ENCODE measurements at places on chromosomes 3 and 15.

DNA sequence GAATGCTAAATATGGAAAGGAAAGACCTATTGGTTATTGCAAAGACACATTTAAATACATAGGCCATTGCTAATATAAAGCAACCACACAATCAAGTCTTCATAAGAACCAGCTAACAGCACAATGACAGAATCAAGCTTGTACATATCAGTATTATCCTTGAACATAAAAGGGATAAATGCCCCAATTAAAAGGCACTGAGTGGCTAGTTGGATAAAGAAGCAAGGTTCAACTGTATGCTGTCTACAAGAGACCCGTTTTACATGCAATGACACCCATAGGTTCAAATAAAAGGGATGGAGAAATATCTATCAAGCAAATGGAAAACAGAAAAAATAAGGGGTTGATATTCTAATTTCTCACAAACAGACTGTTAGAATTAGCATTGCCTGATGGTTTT is 706.1 kb downstream of the EPHA3 start:
- no peak for DNase-seq

DNA sequence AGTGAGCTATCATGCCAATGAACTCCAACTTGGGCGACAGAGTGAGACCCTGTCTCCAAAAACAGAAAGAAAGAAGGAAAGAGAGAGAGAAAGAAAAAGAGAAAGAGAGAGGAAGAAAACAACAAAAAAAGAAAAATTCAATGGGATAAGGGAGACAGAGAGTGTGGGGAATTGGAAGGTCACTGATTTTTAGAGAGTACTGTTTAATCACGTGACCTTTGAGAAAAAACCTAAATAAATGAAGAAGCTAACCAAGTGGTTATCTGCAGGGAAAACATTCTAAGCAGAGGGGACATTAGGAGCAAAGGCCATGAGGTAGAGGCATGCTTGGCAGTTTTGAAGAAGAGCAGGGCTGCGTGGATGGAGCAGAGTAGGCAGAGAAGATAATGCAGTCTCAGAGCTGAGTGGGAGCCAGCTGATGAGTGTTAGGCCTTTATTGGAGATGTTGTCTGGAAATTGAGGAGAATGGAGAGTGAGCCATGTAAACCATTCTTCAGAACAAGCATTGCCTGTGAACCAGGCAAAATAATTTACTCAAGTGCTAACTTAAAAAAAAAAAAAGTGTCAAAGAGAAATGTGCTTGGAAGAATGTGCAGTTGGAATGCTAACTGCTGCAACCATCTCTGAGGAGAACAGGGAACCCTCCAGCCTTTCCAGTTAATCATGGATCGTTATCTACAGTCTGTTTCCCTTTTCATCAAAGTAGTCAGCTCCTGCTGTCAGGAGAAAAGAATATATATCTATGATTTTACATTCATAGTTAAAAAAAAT is 377.3 kb upstream of the SEMA6D start:
- DNase-seq: no peak

DNA sequence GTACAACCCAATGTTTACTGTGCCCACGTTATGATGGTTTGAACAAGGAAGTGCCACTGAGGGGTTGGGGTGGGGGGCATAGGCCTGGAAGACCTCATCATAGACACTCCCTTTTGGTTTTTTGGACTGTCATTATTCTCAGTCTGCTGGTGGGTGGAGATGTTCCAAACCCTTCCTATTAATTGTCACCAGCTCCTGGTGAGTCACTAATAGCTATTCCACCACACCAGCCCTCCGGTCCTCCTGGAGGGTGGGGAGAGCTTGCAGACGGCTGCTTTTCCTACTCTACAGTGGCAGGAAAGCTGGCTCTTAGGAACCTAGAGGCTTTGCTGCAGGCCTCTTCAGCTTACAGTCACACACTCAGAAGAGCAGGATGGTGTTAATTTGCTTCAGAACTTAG is 9.0 kb upstream of the COPG1 start:
- DNase-seq: no peak

DNA sequence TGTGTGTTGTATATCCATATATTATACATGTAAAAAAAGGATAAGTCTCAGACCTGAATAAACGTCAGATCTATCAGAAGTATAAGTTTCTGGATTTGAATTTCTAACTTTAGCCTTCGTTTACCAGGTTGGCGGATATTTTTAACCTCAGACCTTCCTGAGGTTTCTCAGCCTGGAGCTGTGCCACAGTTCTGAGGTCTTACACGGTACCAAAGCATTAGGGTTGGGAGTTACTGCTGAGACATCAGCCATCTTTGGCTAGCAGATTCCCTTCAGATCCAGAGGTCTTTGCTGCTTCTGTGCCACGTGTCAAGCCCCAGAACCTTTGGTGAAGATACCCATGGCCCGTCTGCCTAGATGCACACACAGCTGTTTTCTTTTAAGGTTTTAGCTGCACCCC is 84.7 kb downstream of the PPP2R3A start:
- no peak for DNase-seq

DNA sequence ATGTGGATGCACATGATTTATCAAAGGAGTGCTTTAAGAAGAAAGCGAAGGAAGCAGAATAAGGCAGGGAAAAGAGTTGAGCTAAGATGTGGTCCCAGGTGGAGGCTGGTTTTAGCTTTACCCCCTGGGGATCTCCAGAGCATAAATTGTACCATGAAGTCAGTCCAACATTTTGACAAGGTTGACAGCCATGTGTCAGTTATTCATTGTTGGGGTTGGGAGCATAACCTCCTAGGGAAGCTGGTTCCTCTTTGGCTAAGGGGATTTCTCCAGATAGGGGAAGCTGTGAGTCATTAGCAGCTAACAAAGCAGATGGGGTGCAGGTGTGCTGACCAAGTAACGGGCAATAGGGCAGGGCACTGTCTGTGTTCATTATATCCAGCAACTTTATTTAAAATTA is 123.7 kb upstream of the IGSF10 start:
- DNase-seq: no peak

GRCh38 chr3:173663696-173664111 is 266.2 kb downstream of the NLGN1 start:
- DNase-seq: no peak

- DNase-seq: no peak
These were observed 66.0 kb downstream of the MYO1E start for GRCh38 chr15:59306520-59307164.

GRCh38 chr15:84835661-84836337 is 18.6 kb downstream of the ALPK3 start:
- DNase-seq: no peak

DNA sequence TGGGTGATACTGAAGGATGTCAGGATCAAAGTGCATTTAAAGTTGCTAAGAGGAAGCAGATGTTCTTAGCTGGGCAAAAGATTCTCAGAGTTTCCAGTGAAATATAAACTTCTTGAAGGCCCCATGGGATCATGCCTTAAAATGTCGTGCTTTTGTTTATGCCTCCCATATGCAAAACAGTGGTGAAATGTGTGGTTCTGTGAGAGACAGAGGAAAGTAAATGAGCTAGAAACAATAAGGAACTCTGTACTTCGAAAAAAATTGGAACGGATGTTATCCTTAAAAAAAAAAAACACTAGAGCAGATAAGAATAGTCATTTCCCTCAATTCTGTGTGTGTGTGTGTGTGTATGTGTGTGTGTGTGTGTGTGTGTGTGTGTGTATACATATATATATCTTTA is 497.0 kb upstream of the TBL1XR1 start:
- no peak for DNase-seq

DNA sequence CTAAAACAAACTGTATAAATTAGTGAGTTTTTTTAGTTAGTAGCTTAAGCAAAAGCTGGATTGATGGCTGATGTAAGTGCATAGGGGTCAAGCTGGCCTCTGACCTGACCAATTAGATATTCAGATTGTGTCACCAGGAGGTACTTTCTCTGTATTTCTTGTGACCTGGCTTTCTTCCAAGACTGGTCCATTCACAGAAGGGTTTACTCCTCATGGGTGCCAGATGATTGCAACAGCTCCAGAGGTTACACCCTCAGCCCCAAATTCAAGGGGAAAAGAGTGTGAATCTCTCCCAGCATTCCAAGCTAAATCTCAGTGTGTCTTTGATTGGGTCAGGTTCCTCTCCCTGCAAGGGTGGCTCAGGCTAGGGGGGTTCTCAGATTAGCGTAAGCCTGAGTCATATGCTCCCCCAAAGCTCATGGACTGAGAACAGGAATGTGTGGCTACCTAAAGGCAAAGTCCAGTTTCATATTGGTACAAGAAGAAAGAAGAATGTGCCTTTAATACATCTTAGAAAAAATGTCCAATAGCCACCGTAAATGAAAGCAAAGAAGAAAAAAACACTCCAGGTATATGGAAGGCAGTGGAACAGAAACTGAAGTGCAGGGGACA is 16.5 kb downstream of the PML start:
- no peak for DNase-seq

GRCh38 chr15:42031198-42031915 is 10.5 kb upstream of the PLA2G4E start:
- DNase-seq: no peak

DNA sequence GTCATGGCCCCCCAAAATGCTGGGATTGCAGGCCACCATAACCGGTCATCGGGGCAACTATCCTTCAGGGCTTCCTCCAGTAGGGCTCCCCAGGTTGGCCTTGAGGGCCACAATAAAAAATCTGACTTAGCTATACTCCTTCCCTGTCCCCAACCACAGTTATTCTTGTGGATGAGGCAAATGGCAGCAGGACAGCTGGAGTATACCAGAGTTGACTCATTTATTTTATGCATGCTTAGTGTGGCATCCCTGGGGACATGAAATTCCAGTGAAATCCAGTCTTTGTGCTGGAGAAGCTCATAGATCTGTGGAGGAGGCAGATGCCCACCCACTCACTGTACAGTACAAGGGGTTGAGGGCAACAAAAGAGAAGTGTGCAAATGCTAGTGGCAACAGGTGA is 109.5 kb downstream of the RORA start:
- no peak for DNase-seq

GRCh38 chr3:79516795-79517194 is 251.0 kb downstream of the ROBO1 start:
- no peak for DNase-seq

GRCh38 chr15:90500171-90500570 is 29.6 kb upstream of the CRTC3 start:
- DNase-seq: no peak

GRCh38 chr3:9994086-9994844 is 7.6 kb upstream of the EMC3 start:
- no peak for DNase-seq

DNA sequence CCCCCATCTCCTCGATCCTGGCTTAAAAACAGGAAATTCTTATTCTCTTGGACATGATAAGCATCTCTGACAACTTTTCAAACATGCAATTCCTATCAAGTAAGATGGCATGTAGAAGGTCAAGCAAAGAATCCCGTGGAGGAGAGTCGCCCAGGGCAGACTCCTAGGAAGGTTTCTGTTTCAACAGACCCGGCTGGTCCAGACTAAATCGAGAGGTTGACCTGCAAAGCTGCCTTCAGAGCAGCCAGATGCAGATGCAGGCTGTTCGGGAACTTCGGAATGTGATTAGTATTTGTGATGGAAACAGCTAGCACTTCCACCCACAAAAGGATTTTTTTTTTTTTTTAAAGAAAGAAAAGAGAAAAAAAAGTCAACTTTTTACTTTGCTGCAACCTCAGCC is 216.8 kb downstream of the NR1D2 start:
- DNase-seq: no peak

DNA sequence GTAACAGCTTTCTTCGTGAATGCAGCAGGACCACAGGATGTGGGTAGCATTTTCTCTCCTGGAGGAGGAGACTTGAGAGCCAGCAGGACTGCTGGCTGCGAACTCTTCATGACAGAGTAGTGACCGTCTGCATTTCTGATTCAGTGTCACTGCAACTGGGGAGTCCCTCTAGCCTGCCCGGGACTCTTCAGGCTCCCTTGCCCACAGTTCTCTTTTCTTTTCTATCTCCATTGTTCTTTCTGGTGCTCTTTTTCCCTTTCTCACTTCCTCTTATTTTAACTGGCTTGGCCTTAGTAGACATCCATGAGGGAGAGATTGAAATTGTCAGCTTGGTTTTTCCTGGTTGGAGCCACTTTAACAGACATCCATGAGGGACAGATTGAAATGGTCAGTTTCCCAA is 49.9 kb upstream of the P2RY1 start:
- no peak for DNase-seq

- peak; percentile 38 for DNase-seq
These were observed 43.9 kb upstream of the PLXND1 start for GRCh38 chr3:129650256-129650872.

GRCh38 chr3:41853540-41854196 is 108.2 kb downstream of the ULK4 start:
- DNase-seq: no peak

- no peak for DNase-seq
These were observed 63.8 kb downstream of the TTC23 start for GRCh38 chr15:99185414-99186130.

GRCh38 chr15:69797615-69798014 is 300.1 kb downstream of the TLE3 start:
- no peak for DNase-seq

GRCh38 chr3:133466531-133467386 is 66.9 kb downstream of the BFSP2 start:
- no peak for DNase-seq
